ENCODE measurements at places on chromosomes 2 and 18.

GRCh38 chr2:136783856-136784255, 18.5 kb downstream of the THSD7B start:
- DNase-seq: no peak

- DNase-seq: no peak
Measured at GRCh38 chr2:14715600-14715999, 83.1 kb downstream of the LRATD1 start.

DNA sequence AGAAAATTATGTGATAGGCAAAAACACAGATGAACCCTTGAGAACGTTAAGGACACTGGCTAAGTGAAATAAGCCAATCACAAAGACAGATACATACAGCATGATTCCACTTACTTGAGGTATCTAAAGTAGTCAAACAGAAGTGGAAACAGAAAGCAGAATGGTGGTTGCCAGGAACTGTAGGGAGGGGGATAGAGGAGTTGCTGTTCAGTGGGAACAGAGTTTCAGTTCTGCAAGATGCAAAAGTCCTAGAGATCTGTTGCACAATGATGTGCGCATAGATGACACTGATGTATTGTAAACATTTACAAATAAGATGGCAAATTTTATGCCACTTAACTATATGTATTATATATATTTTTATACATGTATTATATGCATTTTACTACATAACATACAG, 59.7 kb downstream of the POLE4 start:
- no peak for DNase-seq

DNA sequence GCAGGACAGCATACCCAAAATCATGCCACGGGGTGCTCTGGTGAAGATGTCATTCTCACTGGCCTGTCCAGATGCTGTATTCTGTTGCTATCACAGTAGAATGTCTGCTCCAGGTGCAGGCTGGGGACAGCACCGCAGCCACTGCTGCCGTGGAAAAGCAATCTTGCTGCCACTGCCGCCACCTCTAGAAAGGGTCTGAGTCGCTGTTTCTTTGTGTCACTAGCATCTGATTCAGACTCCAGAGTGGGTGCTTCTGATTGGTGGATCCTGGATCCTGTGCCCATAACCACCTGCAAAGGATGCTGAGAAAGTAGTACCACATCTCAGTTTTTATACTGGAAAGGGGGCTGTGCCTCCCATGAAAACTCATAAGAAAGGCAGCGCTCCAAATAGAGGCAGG, 45.3 kb upstream of the CTLA4 start:
- DNase-seq: no peak

DNA sequence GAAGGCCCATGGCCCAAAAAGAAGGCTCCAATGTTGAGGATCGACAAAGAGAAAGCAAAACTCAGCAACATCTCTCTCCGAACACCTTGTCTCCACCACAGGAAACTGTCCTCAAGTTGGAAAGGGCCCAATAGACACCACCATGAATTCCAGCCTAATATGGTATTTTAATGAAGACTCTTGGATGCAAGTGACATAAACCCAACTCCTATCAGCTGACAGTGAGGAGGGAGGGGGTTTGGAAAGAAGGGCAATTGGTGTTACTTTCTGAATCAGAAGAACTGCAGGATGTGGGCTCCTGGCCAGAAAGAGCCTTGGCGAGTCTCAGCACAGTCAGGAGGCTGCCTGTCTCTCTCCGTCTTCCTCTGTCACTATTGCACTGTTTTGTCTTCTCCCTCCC, 40.3 kb upstream of the SIGLEC15 start:
- DNase-seq: no peak
